ENCODE measurements at places on chromosomes 3 and 15.

DNA sequence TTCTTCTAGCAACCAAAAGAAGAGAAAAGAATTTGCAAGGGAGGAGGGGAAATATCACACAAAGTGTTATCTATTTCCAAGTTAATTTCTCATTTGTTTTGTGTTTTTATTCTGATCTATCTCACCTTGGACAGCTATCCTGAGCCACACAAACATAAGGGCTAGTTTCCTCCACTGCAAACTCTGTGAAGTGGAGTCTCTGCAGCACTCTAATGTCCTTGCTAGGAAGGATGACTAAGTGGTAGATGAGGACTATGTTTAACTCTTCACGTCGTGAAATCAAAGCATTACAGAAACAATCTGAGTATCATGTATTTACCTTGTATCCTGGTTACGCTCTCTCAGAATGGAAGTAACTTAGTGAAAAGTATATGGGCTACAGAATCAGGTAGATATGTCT, 33.9 kb upstream of the CHRM5 start:
- DNase-seq: no peak

DNA sequence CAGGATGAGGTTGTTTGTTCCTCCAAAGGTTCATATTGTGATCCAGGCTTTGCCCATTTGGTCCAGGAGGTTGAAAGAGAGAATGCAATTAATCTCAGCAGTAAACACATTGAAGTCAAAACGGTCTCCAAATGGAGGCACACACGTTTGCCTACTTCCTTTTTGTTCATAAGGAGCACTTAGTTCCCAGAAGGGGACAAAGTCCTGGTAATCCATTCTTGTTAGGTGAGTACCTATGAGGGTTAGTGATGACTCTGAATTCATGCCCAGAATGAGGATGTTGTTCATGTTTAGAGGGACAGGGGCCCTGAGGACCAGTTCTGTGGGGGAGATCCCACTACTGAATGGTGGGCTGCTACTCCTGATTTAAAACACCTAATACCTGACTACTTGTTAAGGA, 177.7 kb downstream of the ALDH1A2 start:
- DNase-seq: no peak

DNA sequence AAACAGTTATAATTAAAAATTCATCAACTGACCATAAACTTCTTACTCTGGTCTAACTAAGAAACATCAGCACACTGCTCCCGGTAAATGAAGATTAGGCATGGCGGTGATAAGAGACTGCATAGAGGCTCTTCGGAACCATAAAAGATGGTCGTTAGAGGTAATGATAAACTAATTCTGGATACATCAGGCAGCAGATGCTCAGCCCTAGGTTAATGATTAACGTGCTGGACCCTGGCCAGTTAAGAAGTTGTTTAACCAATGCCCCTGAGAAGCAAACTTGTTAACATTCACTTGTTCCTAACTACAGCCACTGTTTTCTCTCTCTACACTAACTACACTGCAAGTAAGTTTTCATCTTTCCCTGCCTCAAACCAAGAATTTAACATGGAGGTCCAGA, 111.5 kb downstream of the PDZRN3 start:
- DNase-seq: no peak

DNA sequence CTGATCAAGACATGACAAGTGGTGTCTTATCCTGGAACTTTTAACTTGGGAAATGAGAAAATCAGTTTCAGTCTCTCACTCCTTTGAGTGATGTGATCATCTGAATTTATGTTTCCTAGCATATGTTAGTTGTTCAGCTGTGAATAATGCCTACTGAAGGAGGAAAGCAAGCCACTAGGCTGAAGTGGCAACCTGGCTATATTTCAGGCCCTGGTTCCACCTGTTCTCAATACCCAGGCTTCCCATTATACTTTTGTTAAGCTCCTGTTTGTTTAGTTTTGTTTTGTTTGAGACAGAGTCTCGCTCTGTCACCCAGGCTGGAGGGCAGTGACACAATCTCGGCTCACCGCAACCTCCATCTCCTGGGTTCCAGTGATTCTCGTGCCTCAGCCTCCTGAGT, 243.8 kb downstream of the ALCAM start:
- DNase-seq: no peak

- DNase-seq: no peak
These were observed 1.9 kb downstream of the GATM start for GRCh38 chr15:45376300-45376928.

Data from HEK293T (cell line).